ENCODE measurements at places on chromosomes 4 and X.

GRCh38 chrX:96909291-96909690 is 25.6 kb downstream of the RPA4 start:
- DNase-seq = no peak

DNA sequence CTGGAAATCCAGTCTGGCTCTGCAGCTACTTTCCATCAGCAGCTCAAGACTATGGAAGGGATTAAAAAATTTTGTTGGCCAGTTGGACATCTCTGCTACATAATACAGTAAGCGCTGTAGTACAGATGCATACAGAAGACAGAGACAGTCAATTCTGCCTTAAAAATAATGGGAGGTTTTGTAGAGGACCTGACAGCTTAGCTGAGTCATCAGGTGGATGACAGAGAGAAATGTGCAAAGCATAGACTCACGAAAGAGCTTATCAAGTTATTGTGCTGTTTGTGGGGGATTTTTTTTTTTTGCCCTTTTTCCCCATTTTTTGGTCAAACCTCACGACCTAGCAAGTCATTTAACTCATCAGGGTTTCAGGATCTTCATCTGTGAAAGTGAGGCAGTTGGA is 149.0 kb upstream of the SCML1 start:
- no peak for DNase-seq

DNA sequence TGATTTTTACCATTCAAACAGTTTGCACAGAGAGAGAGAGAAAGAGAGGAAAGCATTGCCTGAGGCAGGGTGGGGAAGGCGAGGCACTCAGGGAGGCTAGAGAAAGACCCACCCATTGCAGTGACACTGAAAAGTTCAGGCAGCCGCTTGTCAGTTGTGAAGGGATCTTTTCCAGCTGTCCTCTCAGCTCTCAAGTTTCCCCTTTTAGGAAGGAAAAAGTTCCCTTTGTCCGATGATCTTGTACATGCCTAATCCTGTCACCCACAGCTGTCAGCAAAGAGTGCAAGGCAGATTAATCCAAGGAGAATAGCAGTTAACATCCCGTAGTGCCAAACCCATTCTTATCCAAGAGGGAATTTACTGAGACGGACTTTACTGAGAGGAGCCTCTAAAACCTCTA is 255.0 kb downstream of the MAGEB5 start:
- DNase-seq = no peak

- DNase-seq = peak; percentile 83
These were observed at the start of gene SGCB for GRCh38 chr4:52038103-52038912. SGCB (minus strand) TSS chr4:52038299; CDS start chr4:52038259, 40 bp downstream.

GRCh38 chrX:68872171-68872570 is 43.4 kb downstream of the EFNB1 start:
- DNase-seq = no peak

GRCh38 chrX:123169247-123169901 is 14.7 kb upstream of the GRIA3 start:
- DNase-seq = no peak

DNA sequence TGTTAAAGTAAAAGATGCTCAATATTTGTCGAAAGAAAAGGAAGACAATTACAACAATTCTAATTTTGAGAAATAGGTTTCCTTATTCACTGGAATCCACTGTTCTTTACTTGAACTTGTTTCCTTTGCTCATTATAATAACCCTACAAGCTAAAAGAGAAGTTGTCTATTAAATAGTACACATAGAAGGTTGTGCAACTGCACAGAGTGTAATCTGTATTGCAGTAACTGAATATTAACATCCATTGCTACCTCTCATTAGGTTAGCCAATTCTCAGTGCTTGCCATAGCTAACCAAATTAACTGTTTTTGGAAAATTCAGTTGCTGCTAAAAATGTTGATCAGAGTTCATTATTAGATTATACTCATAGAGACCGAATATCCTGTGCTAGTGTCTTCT is 120.0 kb downstream of the PDLIM5 start:
- no peak for DNase-seq

DNA sequence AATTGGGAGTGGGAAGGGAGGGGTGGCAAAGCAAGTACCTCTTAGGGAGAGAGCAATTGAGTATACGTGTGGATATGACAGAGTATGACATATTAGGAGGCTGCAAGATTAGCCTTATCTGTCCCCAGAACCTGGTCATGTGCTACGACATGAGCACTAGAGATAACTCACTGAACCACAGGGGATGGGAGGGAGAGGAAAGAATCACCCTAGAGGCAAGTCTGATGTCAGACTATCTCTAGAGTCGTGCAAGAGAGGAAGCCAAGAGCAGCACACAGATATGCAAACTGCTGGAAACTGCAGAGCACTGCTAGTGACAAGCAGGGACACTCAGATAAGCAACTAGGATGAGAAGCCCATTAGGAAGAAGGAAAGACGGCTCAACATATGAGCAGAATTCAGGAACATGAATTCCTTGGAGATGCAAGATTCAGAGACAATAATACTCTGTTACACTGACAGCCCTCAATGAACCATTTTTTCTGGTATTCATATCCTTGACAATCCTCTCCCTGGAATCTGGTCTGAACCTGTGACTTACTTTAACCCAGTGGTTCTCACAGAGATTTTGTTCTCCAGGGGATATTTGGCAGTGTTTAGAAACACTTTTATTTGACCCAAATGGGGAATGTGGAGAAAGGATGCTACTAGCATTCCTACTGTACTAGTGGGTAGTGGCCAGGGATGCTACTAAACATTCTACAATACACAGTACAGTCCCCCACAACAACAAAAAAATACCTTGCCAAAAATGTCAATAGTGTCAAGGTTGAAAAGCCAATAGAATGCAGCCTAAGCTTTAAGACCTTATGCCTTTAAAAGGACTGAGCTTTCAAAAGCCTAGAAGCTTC is 84.0 kb upstream of the BMP2K start:
- DNase-seq = no peak

DNA sequence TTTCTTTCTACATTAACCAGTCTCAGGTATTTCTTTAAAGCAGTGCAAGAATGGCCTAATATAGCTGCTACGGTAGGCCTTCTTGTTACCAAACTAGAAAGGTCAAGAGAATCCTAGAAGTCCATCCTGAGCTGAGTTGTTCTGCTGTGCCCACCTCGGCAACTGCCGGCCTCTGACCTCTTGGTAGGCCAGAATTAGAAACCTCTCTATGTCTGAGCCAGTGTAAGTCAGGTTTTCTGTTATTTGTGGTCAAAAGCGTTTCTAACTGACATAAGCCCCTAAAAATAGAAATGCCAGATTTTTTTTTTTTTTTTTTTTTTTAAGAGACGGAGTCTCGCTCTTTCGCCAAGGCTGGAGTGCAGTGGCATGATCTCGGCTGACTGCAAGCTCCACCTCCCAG is 43.1 kb downstream of the SOWAHB start:
- no peak for DNase-seq

DNA sequence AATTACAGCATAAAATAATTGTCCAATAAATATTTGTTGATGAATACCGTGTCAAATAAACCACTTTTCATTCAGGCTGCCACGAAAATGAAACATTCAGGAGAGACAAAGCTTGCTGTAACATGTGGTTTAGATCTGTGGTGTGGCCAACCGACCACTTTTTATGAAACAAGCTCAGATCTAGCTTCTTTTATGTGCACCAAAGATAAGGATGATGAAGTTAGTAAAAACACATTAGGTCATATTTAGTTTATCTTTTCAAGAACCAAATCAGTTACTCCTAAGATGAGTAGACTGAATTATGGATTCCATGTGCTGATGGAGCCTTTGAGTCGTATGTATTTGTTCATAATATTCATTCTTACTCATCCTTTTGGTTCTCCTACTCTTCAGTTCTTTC is 35.8 kb downstream of the STOX2 start:
- no peak for DNase-seq

GRCh38 chrX:38626296-38626695 is 65.0 kb downstream of the TSPAN7 start:
- DNase-seq = no peak

DNA sequence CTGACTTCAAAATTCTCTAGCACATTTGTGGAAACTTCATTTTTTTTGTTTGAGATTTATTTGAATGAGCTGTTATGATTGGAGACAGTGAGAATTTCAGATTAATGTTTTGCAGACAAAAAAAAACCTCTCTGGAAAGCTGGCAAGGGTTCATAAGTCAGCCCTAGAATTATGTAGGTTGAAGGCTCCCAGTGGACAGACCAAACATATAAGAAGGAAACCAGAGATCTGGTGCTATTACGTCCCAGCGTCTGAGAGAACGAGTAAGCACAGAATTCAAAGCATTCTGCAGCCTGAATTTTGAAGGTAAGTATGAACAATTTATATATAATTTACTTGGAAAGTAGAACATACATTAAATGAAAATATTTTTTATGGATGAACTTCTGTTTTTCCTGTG is at the start of gene AGTR2:
AGTR2 (plus strand) TSS at position 234 of the 400 bp plus-strand sequence. CDS start 1,537 bp downstream, outside the sequence.
- DNase-seq = no peak

GRCh38 chr4:174210354-174210753 is 73.1 kb downstream of the FBXO8 start:
- DNase-seq = no peak

- no peak for DNase-seq
These were observed 33.1 kb downstream of the PDK3 start for GRCh38 chrX:24498181-24498580.

GRCh38 chr4:76305033-76305687 is 1.4 kb upstream of the STBD1 start:
- DNase-seq = no peak

- DNase-seq = no peak
These were observed 270.9 kb downstream of the SPRY1 start for GRCh38 chr4:123667496-123667895.

DNA sequence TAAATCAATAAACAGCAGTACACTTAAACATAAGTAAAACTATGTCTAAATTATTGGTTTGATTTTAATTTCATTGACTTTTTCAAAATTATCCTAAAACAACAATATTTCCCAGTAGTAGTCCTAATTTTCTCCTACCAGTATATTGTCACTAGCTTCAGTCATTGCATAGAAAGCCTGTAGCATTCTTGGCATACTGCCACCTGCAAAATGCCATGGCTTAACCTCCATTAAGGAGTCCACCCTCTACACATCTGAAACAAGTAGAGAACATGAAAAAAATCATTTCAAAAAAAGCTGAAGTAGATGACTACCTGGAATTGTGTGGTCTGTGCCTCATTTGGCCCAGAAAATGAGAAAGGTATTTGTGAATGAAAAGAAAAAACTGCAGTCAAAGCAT is 348.5 kb downstream of the INPP4B start:
- no peak for DNase-seq

- DNase-seq = no peak
These were observed 21.7 kb upstream of the CXCR3 start for GRCh38 chrX:71640002-71640401.

DNA sequence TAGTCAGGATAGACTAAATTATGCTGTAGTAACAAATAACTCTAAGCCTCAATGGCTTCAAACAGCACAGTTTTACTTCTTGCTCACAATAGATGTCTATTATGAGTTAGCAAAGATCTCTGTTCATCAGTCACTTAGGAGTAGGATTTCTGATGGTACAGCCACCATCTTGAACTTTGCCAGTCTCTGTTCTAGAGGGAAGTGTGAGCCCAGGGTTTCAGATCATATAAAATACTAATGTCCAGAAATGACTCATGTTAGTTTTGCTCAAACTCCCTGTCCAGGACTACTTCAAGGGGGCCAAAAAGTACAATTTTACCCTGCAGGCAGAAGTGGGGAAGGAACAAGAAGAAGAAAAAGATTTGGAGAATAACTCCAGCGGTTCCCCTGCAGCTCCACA is 77.1 kb upstream of the LSM6 start:
- no peak for DNase-seq

DNA sequence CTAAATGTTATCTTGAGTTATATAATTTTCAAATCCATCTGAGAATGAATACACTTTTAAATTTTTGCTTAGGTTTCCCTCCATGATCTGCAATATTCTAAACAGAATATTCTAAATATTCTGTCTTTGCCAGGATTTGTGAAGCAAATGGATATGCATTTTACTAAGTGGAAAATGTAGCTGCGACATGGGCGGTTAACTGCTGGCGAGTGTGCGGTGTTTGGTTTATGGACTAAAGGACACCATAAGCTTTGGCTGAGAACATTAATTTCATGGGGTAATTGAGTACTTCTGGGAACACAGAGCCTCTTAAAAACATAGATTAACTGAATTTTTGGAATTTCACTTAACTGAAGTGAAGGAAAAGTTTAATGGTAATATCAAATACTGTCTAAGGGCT is 153.8 kb upstream of the ETNPPL start:
- DNase-seq = no peak

- DNase-seq = no peak
These were observed 51.6 kb downstream of the SPANXA2 start for GRCh38 chrX:141641138-141641537.

DNA sequence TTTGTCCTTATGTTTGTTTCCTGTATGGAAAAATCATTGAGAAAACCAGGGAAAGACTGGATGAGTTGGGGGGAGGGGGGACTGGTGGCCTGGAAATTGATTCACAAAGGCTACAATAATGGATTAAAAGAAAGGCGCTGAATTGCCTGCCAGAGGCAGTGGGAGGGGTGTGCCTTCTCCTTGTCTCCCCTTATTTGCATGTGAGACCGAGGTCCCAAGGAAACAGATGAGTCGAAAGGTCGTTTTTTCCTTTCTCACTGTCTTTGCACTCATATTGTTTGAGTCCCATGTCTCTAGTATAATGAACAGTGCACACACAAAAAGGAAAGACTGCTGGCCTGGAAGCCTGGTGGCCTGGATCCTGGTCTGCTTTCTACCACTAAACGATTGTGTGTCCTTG is 86.6 kb upstream of the ZDHHC15 start:
- DNase-seq = no peak

DNA sequence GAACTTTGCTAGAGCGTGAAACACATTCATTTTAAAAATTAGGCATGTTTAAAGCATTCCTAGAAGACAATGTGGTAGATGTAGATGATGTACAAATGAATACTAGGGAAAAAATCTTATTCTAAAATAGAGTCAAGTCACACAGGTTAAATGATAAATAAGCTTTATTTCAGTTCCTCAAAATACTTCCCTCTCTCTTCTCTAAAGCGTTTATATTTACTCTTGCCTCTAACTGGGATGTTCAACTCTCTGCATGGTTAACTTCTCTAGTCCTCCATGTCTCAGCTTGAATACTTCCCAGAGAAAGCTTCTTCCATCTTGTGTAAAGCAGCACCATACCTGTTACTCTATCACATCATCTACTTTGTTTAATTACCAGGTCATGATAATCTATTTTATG is 30.9 kb upstream of the GLRA3 start:
- DNase-seq = no peak

Data from type B pancreatic cell (in vitro differentiated cells).